Non-pigmented ciliary epithelial cell (primary cell): ENCODE measurements at places on chromosomes 4 and X.

GRCh38 chrX:4754878-4755604 is 1041.6 kb upstream of the PRKX start:
- no peak for DNase-seq

GRCh38 chrX:154592505-154592904 is 7.6 kb downstream of the CTAG1A start:
- DNase-seq: no peak

- no peak for DNase-seq
These were observed 234.0 kb upstream of the VCX3A start for GRCh38 chrX:6768881-6769280.

DNA sequence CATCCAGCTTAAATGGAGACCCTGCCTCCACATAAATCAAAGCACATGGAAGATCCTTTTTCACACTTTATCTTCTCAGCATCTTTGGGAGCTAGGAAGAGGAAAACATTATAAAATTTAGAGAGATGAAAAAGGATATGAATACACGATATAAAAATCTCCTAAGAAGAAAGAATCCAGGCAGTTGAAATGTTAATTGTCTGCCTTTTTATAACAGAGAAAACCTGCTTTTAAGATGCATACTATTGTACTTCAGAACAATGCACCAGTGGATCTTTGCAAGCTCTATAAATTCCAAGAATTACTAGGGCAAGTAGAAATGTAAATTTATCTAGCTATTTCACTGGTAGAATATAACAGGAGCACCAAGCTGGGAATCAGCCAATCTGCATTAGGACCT is 300.3 kb upstream of the GALNT7 start:
- no peak for DNase-seq

DNA sequence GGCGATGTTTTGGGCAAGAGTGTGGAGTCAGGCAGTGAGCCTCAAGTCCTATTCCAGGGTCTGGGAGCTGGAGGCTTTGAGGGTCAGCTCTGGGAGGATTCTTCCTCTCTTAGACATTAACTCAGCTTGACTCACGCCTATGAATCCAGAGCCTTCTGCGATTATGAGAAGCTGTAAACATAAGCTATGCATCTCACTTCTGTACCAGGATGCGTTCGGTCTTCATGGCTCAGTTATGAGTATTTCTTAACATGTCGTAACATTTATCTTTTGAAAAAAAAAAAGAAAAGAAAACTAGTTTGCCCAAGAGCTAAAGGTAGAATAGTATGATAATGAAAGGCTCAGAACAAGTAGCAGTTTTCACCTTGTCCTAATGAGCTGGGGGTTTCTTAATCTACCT is 4.6 kb downstream of the SHROOM2 start:
- DNase-seq: no peak

GRCh38 chrX:129706400-129707072 is 32.2 kb upstream of the XPNPEP2 start:
- DNase-seq: no peak

DNA sequence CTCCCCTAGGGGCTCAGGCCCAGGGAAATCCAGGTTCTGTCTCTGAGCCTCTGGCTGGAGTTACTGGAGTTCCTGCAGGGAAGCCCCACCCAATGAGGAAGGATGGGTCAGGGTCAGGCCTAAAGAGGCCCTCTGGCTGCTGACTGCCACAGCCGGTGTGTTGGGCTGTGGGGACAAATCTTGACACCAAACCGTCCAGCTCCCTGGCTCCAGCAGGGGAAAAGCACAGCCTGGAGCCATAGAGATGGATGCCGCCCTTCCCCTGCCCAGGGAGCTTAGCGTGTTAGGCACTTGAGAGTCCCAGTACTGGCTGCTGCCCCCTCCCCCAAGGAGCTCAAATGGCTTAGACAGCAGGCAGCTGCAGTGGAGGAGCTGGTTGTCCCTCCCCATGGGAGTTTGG is 321.3 kb upstream of the LCORL start:
- no peak for DNase-seq

GRCh38 chr4:157587681-157588423 is 367.3 kb downstream of the GRIA2 start:
- no peak for DNase-seq

DNA sequence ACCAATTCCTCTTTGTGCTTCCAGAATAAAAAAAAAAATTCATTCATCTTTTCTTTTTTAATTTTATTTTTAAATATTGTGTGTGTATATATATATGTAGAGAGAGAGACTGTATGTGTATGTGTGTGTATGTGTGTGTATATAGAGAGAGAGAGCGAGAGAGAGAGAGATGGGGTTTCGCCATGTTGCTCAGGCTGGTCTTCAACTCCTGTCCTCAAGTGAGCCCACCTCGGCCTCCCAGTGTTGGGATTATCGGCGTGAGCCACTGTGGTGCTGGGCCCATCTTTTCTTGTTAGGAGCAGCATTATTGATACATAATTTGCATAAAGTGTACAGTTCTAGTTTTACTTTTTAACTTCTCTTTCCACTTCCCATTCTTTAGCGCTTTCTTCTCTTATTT is 33.6 kb downstream of the KDM6A start:
- no peak for DNase-seq

- no peak for DNase-seq
These were observed 331.1 kb downstream of the GPAT3 start for GRCh38 chr4:83866834-83867621.

GRCh38 chr4:110020139-110020538 is 107.5 kb downstream of the EGF start:
- DNase-seq: peak; percentile 15
